ENCODE measurements at places on chromosomes 3 and 15.

GRCh38 chr15:85543741-85544155 is 163.3 kb downstream of the AKAP13 start:
- DNase-seq: no peak

GRCh38 chr3:32147509-32147908 is 41.1 kb downstream of the GPD1L start:
- DNase-seq: no peak

DNA sequence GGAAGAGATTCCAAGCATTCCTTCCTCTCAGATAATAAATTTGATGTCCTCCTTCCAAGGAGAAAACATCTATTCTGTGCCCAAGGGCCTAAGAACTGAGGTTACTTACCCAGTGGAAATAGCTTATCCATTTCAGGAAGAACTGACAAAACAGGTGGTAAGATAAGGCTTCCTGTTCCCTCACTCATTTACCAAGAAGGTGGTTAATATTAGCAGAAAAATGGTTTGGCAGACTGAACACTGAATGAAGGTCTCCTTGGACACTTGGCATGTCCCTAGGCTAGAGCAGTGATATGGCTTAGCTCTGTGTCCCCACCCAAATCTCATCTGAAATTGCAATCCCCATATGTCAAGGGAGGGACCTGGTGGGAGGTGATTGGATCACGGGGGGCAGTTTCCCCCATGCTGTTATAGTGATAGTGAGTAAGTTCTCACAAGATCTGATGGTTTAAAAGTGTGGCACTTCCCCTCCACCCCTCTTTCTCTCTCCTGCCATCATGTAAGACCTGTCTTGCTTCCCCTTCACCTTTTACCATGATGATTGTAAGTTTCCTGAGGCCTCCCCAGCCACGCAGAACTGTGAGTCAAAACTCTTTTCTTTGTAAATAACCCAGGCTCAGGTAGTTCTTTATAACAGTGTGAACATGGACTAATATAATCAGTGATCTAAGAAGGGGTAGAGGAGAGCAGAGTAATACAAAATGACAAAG is 127.4 kb downstream of the ST8SIA2 start:
- no peak for DNase-seq

DNA sequence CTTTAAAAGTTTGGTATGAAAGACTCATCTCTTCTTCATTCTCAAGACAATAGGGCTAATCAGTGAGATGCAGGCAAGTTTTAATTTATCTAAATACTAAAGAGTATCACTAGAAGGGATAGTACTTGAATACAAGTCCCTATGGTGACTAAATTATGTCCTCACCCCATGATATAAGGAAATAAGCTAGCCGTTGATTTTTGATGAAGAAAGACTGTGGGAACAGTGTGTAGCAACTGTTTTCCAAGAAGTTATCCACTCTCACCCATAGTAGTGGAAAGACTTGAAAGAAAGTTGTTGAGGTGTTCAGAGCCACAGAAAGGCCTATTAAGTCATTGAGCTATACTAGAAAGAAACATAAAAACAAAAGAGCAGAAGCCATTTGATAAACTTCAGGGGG is 36.7 kb downstream of the PIK3CA start:
- no peak for DNase-seq

DNA sequence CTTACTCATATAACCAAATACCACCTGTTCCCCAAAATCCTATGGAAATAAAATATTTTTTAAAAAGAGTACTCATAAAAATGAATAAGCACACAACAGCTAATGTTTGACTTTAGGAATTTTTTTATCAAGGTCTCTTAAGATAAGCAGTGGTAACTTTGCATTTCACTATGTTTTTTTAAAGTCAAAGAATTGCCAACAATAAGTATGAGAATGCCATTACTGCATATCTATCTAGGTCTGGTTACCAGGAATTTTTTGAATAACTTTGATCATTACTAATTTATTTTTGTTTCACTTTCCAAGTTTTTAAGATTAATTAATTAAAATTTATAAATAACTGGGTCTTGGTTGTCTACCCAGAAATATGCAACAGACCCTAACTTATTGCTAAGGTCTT is 41.5 kb downstream of the PLSCR4 start:
- no peak for DNase-seq

DNA sequence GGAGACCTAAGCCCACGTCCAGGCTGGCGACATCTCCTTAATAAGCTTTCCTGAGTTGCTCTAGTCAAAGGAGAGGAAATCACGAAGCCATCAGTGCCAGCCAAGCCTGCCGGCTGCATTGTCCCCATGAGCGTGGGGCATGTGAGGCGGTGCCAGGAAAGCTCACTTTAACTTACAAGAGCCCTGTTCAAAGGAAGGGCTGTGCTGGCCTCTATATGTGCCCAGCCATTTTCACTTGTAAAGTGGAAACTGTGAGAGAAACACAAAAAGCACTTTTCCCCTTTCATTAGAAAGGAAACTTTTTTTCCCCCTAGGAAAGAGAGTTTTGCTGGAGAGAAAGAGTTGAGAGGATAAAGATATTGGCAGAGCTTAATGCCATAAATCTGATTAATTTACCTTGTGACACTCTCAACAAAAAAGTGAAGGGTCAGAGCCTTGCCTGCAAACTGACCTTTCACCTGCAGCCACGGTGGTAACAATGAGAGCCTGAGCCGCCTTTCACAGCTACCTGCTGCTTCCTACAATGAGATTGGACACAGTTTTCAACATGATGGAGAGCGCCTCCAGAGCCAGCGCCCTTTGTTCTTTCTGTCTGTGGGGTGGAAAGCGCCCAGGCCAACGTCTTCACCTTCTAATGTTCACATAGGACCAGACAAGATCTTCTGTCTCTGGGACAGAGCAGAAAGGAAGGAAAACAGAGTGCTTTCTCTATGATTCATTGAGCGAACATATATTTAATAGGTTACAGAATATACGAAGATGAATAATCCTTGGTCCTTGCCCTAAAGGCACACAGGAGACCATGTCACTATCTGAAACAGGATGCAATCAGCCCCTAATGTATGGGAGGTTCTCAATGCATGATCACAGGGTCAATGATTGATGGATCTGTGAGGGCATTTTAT is 233.1 kb upstream of the HES1 start:
- DNase-seq: no peak

DNA sequence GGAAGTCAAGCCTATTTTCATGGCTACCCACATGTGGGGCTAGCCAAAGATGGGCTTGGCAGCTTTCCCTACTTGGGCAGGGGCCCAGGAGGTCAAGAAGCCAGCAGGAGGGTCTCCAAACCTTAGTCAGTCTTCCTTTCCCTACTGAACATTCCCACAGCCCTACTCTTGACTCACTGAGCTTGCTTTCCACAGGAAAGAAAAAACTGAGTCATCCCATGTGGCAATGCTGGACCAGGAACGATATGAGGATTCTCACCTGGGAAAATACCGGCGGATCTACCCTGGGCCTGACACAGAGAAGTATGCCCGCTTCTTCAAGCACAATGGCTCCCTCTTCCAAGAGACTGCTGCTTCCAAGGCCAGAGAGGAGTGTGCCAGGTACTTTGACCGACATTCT is 3.7 kb upstream of the NGRN start:
- no peak for DNase-seq

DNA sequence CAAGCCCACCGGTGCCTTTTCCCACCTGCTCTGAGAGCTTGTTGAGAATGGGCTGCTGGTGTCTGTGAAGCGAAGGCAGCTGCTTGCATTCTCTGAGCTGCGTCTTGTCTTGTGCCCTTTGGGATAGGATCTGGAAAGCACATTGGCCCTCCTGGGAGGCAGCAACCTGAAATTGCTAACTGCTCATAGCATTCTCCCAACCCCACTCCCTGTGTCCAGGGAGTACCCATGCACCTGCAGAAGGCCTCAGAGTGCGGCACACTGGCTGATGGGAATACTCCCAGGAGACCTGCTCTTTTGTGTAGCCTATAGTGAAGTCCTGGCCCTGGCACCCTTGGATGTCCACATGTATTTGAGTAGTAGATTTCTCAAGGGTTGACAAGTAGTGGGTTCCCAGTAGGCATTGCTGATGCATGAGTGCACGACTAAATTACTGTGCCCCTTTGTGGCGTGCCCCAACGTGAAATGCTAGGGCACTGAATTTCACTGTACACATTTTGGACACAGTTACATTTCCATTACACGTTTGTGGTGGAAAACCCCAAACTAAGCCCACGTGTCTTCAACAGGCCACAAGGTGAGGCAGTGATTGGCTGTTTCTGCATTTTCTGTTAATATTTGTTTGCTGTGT is 3.7 kb downstream of the EPHB1 start:
- DNase-seq: no peak

GRCh38 chr3:130820976-130821375 is 72.9 kb upstream of the ATP2C1 start:
- DNase-seq: no peak

DNA sequence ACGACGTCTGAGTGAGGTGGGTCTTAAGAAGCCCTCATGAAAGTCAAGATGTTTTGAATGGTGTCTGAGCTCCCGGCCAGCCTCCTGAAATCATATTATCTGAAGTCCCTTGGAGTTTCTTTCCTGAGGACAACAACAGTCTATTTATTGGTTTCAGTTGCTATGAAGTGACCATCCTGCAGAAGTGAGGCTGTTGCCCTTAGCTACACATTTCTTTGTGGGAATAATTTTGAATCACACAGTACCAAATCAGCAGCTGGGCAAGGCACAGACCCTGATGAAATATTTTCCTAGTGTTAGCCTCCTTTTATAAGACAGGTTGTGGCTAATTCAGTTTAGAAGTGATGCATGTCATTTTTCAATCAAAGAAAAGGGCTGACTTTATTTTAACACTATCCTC is 220.7 kb upstream of the AZI2 start:
- no peak for DNase-seq

DNA sequence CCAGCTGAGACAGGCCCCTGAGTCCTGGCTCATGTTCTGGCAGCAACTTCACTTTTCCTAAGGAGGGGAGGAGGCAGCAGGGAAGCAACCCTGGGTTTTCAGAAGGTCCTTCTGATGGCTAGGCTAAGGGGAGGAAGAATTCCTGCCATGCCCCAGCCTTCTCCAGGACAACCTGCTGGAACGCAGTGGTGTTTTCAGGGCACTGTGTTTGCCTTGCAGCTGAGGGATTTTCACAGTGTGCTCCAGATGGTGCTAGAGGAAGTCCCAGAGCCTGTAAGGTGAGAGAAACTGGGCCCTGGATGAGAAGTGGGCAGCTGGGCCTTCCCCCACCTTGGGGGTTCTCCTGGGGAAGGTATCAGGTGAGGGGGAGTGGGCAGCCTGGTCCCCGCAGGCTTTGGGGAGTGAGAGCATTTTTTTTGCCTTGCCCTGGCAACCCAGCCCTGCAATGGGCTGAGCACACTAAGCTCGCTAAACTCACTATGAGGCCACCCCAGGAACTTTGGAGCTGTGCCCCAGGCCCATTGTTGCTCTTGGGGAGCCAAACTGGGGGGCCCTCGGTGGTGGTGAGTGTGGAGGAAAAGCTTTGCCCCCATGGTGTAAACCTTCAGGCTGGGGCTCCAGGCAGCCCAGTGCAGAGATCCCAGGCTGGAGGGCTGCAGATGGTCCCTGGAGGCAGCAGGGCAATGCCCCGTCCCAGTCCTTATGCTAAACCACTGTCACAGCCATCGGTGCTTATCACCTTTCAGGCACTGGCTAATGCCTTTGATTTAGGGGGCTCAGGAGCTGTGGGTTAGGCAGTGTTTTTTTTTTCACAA is 41.1 kb downstream of the ACAA1 start:
- no peak for DNase-seq

GRCh38 chr15:59736181-59736580 is 47.1 kb upstream of the BNIP2 start:
- no peak for DNase-seq

DNA sequence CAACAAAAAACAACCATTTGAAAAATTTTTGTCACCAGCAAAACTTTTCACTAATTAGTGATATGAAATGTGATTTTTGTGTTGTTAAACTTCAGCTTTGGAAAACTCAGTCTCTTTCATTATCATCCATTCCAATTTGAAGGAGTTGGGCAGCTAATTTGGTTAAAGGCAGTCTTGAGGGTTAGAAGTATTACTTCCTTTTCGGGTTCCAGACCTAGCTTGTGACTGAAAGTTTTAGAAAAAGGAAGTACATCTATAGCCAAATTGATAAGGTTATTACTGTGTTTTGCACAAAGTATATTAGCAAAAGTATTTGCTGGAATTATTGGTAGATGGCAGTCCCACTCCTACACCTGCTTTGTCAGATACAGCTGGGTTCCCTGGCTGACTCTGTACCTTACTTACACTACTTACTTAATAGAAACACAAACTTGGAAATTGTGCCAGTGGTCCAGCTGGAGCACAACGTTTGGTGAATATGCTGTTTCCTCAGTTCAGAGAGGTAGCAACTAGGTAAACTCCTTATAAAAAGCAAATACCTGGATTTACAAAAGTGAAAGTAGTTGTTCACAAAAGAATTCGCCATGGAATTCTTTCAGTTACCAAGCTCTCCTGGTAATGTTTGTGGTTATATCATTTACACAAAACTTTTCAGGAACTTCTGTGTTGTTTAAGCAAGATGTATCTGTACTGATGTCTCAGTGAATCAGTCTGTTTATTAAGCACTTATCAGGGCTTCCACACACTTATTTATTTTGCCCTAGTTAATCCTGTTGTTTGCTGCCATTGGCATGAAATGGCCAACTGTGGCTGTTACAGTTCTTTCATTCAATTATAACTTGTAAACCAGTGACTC is 31.6 kb downstream of the TIPARP start:
- DNase-seq: no peak

GRCh38 chr3:133890972-133891644 is 4.6 kb downstream of the RAB6B start:
- no peak for DNase-seq

- no peak for DNase-seq
Observed at GRCh38 chr3:150870406-150870805, 34.8 kb downstream of the MINDY4B start.

DNA sequence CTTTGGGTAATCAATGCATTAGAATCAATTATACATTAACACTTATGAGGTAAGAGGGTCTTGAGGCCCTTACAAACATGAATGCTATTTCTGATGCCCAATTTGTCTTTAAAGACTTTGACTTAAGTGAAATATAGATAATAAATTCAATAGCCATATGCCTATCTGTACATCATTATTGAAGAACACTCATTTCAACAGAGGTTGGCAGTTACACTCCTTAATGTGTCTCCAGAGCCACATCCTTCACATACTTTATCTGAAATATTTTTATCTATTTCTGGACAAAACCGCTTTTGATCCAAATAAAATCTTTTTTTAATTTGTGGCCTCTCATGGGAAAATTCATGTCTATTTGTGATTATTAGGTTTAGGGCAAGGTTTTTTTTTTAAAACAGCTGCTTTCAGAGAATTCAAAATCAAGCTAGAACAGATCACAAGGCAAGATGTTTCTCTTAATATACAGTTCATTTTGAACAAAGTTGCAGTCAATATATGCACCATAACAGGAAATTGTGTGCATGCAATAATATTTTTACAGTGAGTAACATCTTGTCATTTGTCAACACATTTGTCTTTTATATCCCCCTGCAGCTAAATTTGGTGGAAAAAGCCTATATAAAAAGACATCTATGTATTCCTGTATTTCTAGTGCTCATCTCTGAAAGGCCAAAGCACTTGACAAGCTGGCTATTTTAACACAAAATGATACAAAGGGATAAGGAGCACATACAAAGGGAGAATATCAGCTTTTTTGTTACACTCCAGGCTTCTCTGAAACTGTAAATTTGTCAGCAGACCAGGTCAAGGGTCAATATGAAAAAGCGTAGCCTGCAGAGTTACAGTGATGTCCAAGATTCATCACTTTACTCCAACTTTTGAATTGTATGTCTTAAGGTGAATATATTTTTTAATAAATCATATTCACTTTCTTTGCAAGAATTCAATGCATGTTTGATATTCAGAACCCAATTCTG is 146.2 kb upstream of the DPH6 start:
- no peak for DNase-seq

GRCh38 chr15:86590461-86590860 is 510.8 kb downstream of the AGBL1 start:
- no peak for DNase-seq

GRCh38 chr3:193605876-193606275 is 12.9 kb downstream of the OPA1 start:
- no peak for DNase-seq
